ENCODE measurements at places on chromosomes 6 and 20. TPM values are rescaled to one million over a fixed set of nuclear protein-coding genes. Genes with fewer than 3 reads are reported as not detected.

The CYP21A2 gene
- 0.28 TPM for total RNA-seq

The CCN6 gene
- 0.14 TPM for total RNA-seq

The TAAR1 gene
- not detected for total RNA-seq

The ULBP1 gene
- total RNA-seq: 0.05 TPM

The NKAIN4 gene
- not detected for total RNA-seq

The PLN gene
- not detected for total RNA-seq

The RHAG gene
- not detected for total RNA-seq

The DEFB132 gene
- total RNA-seq: not detected

The SMLR1 gene
- not detected for total RNA-seq

The TAF4 gene
- 9.9 TPM for total RNA-seq

The CLPSL2 gene
- not detected for total RNA-seq

The SPTLC3 gene
- 7.1 TPM for total RNA-seq

The CTCFL gene
- not detected for total RNA-seq

The TCP11 gene
- not detected for total RNA-seq

The ADGB gene
- not detected for total RNA-seq

The UNC93A gene
- total RNA-seq: not detected

The NOX3 gene
- total RNA-seq: not detected

The KCNQ2 gene
- total RNA-seq: not detected

The HLA-DQA1 gene
- not detected for total RNA-seq

The PLEKHG1 gene
- total RNA-seq: 16.2 TPM

The CCDC28A gene
- total RNA-seq: 6.5 TPM

The SLC4A11 gene
- total RNA-seq: 13.0 TPM

The ADGRB3 gene
- total RNA-seq: not detected

The MYBL2 gene
- 47.8 TPM for total RNA-seq

The ERVFRD-1 gene
- not detected for total RNA-seq

The CFB gene
- total RNA-seq: 3.9 TPM

The TMEM244 gene
- total RNA-seq: not detected

The RIPPLY2 gene
- not detected for total RNA-seq

The WFDC10B gene
- not detected for total RNA-seq

The BANF2 gene
- total RNA-seq: not detected

The C20orf202 gene
- total RNA-seq: 0.05 TPM

The CYP39A1 gene
- total RNA-seq: 2.4 TPM

The HSD17B8 gene
- 28.8 TPM for total RNA-seq

The SLC17A9 gene
- 1.6 TPM for total RNA-seq

The REPS1 gene
- 26.8 TPM for total RNA-seq

The ZNF165 gene
- total RNA-seq: 2.5 TPM

The DOK5 gene
- total RNA-seq: not detected

The PRDM13 gene
- not detected for total RNA-seq

The ABHD16A gene
- 31.6 TPM for total RNA-seq

The RAMACL gene
- total RNA-seq: 0.05 TPM

The RIPOR2 gene
- total RNA-seq: 0.21 TPM

The DZANK1 gene
- total RNA-seq: 0.71 TPM

The RALGAPA2 gene
- total RNA-seq: 11.5 TPM

The SLC17A2 gene
- not detected for total RNA-seq

The HLA-DRA gene
- not detected for total RNA-seq

The HLA-F gene
- 1.3 TPM for total RNA-seq

The NHLRC1 gene
- total RNA-seq: 1.8 TPM

The MYH7B gene
- total RNA-seq: under 0.01 TPM

The KHDC1 gene
- 1.7 TPM for total RNA-seq

The TNFRSF21 gene
- 157 TPM for total RNA-seq

The KCNS1 gene
- total RNA-seq: 1.5 TPM

The BCAS1 gene
- 0.46 TPM for total RNA-seq

The SAMD5 gene
- total RNA-seq: 0.37 TPM

The IL17A gene
- not detected for total RNA-seq
